Gastroesophageal sphincter (tissue), 4 donors: ENCODE measurements at places on chromosomes 3 and 15. TPM values are rescaled to one million over a fixed set of nuclear protein-coding genes. Genes with fewer than 3 reads are reported as not detected.

DNA sequence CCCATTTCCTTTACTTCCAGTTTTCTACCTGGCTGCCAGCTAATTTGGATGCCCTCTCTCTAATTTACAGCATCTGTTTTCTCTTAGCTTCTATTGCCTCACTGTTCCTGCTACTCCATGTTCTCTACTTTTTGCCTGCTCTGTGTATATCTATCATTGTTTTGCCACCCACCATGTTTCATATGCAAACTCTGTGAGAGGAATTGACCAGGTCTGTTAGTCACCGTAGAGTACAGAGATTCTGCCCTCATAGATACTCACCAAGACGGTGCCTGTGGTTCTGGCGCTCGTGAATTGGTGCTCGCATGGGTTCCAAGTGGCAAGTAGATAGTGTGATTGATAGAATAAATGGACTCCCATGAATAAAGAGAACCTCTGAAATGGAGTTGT is 288.8 kb downstream of the CNTN6 start:
- ATAC-seq, result no peak

The HDGFL3 gene
- 87.5 TPM for total RNA-seq

DNA sequence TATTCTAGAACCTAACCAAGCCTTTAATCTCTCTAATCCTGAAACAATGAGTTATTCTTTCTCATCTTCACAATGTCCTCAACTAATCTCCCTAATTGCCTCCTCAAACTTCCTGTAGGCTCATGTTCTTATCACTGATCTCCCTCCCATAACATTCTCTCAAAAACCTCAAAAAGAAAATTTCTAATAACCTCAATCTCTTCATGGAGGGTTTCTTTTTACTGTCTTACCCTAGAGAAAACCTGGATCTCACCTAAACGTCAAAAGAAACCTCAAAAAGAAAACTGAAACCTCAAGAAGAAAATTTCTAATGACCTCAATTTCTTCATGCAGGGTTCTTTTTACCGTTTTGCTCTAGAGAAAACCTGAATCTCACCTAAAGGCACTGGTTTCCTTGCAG is 150.2 kb downstream of the GSK3B start:
- no peak for ATAC-seq

DNA sequence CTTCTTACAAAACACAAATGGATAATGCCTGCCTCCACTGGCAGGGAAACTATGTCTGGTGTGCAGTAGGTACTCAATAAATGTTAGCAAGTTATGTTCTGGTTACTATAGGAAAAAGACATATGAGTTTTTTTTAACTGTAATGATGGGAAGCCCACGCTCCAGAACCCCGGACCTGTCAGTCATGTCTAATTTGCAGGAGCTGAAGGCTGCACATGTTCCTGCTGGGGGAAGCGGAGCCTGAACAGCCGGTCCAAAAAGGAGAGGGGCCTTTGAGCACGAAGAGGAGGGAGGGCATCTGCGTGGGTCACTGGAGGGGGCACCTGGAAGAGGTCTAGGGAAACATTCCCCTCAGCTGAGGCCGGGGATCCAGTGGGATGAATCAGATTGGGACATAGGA is 113.2 kb downstream of the DGKG start:
- ATAC-seq, result no peak

DNA sequence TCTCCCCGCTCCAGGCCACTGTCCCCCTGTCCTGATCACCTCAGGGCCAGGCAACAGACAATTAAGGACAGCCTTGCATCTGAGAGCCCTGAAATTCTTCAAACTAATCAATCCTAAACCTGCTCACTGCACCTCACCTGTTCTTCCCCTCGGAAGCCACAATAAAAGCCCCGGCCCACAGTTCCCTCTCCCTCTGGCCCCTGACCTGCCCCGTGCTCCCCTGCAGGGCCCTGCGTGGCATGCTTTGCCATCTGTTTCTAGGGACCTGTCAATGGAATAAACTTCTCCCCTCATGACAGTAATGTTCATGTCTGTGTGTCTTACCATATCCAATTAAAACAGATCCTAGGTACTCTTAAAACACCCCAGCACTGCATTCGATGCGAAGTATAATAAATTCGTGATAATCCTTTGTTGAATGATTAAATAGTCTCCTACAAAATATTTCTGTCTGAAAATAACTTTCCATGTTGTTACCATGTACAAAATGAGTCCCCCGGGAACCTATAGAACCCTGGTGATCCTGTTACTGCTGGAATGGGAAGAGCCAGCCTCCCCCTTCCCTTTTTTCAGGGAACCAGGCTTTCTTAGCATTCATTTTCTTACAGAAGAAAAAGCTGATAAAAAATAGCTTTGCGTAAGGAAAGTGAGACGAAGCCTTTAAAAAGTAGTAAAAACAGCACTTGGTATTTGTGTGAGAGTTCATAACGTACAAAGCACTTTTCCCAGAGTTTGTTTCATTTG is 59.0 kb downstream of the ABTB1 start:
- no peak for ATAC-seq

- ATAC-seq, result no peak
Measured at GRCh38 chr15:78830514-78831228, 19.4 kb upstream of the ADAMTS7 start.

GRCh38 chr15:88881775-88882174 is 13.6 kb downstream of the HAPLN3 start:
- ATAC-seq, result no peak

GRCh38 chr3:116314476-116314875 is 130.8 kb downstream of the LSAMP start:
- ATAC-seq, result no peak

The GCSAM gene
- total RNA-seq, result 0.42 TPM

DNA sequence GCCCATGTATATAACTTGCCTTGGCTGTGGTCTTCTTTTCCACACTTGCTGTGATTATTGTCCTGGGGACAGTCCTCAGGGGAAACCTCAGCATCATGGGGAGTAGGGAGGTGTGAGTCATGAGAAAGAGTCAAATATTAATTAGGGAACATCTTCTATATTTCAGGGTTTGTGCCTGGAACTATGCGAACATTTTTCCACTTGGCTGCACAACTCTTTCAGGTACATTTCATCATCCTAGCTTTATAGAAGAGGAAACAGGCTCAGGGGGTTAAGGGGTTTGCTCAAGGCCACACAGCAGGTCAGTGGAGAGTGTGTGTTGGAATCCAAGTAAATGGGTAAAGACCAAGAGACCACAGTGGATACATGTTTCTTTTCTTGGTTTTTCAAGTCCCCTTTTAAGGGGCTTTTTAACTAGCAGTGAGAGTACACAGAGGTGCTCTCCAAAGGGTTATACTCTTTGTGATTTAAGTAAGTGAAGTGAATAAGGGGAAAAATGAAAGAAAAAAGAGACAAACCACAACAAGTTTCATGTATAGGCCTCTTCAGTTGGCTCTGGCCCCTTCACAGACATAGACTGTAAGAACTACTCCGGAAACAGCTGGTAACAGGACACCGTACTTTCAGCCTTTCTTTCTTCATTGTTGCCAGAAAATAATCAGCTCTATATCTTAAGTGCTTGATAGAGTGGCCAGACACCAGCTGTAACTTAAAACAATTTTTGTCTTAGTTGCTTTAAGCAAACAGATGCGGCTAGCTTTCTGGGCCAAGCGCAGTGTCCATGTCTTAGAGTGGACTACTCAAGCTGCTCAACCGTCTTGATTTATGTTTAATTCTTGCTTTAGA is 64.6 kb downstream of the EEFSEC start:
- no peak for ATAC-seq

The ARNT2 gene
- total RNA-seq, result 6.7 TPM

GRCh38 chr3:159855599-159856346 is 132.9 kb upstream of the IL12A start:
- ATAC-seq, result no peak

DNA sequence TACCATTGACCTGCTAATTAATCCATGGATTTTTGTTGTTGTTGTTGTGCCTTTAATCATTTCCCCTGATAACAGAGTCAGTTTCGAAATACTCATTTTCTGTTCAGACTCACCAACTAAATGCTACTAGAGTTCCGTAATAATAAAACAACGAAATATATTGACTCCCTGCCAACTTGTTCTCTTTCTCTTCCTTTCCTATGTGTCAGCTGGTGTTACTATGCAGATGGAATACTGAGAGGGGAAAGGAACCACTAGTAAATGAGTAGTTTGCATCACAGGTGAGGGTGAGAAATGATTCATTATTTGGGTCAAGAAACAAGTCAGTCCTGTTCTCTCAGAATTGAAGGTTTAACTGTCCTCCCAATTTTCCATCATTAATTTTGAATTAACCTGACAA is 1027.3 kb downstream of the TUSC7 start:
- ATAC-seq, result no peak

DNA sequence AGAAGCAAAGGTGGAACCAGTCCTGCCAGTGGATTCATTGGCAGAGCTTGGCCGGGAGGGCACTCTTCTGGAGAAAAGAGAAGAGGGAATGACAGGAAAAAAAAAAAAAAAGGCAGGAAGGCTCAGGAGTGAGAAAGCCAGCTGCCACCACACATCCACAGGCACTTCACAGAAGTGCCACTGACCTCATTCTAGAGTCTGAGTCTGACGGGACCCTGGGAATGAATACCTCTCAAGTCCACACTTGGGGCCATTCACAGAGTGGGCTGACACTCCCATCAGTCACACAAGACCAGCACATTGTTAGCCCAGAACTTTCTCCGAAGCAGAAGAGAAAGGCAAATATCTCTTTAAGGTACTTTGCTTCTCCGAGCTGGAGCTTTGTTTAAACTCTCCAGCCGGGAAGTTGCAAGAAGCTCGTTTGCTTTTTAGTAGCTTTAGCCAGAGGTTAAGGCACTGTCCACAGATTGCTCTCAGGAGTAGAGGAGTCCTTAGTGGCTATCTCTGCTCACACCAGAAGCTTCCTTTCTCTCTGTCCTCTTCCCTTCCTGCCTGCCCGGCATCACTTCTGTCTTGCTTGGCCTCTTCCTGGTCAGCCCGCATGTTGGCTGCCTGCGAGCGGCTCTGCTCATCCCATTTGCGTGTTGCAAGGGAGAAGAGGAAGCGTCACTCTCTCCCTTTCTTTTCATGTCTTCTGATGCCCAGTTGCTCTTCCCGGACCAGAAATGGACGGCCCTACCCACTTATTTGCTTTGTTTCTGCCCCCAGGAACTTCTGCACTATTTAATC is 53.8 kb downstream of the CMTM6 start:
- ATAC-seq, result no peak

DNA sequence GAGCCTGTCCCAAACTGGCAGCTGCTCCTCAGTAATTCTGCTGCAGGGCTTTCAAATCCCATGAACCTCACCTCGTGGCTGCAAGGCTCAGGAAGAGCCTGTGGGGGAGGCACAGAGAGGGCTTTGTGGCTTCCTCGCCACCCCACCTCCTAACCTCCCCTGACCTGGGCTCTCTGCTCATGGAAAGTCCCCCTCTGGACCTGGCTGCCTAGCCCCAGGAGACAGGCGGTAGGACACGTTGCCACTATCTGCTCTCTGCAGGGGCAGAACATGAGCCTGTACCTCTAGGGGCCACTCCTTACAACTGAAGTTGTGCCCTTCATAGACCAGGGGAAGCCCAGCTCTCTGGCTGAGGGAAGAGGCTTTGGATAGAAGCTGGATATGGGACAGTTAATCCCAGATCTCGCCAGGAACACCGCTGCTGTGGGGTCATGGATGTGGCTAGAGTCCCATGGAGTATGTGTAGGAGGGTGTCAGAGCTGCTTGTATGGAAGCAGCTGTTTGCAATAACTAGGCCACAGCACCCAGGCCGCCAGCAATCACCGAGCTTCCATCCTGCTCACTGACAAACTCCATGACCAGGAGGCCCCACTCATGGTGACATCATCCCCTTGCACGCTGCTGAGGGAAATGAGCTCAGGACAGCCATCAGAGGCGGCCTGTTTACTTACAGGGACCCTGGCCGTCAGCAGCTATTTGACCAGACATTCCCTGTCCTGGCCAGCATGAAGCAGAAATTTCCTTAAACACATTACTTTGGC is 34.0 kb upstream of the CILP start:
- ATAC-seq, result peak; percentile 83

The MORC1 gene
- total RNA-seq, result not detected
